Endodermal cell (in vitro differentiated cells): ENCODE measurements at places on chromosomes 13 and 19. TPM values are rescaled to one million over a fixed set of nuclear protein-coding genes. Genes with fewer than 3 reads are reported as not detected.
A peak's percentile ranks its signal among the peaks of the same experiment; 100 is the strongest.

Gene ELANE
- total RNA-seq = not detected in 2 replicates

DNA sequence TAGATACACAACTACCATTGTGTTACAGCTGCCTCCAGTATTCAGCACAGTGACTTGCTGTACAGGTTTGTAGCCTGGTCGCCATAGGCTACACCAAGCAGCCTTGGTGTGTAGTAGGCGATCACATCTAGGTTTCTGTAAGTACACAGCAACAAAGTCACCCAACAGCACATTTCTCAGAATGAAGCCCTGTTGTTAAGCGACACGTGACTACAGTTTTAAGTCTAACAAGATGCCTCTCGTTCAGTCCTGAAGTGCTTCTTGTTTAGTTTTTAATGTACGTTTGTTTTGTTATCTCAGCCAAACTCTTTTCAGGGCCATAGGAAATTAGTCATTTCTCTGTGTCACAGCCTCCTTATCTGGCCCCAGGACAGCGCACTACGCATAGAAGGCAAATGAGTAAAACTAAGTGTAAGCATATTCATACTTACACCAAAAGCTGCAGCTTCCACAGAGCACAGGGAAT, 50.0 kb upstream of the GPR183 start:
- DNase-seq = no peak
- H3K36me3 ChIP-seq = peaks cover 56% of the 10 kb centered on the region
- H3K4me1 ChIP-seq = peaks cover 4% of the 10 kb centered on the region

GRCh38 chr19:18349524-18350128, 9.2 kb downstream of the PGPEP1 start:
- no peaks in the 10 kb centered on the region for H3K4me1 ChIP-seq
- DNase-seq = peak; percentile 86

Gene RFPL4AL1
- total RNA-seq = not detected in 3 replicates

DNA sequence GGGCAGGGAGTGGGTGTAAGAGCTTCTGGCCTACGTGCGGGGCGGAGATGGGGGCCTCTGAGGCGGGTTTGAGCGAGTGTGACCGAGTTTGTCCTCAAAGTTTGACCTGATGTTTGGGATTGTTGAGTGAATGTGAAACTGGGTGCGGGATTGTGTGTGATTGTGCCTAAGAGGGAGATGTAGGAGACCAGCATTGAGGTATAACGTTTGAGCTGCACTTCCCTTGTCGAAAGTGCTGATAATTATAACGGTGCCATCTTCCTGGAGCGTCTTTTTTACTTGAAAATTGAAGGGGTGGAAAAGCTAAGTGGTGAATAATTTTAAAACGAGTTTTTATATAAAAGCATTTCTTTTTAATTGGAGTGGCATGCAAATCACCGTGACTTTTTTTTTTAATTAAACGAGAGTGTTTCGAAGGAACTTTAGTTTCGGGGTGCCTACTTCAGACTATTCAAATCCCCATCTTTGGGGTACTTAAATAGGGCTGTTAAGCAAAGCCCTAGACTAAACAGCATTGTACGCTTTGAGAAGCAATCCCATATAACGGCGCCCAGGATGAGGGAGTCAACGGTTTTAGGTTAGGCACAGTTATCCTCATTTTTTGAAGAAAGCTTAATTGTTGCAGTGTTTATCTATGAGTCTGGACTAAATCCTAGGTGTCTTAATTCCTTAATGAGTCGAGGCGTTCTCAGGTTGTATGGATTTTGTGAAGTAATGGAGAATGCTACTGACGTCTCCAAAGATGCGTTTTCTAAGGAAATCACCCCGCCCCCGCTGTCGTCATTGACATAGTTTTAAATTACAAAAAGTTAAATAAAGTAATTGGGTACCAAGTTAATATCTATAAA, 594 bp downstream of the ZNF146 start:
- peaks cover 23% of the 10 kb centered on the region for H3K36me3 ChIP-seq
- no peak for DNase-seq
- H3K27ac ChIP-seq = peak overlapping the region; percentile 94
- peak overlapping the region; percentile 98 for H3K4me3 ChIP-seq

Gene ACTMAP
- 29.8 to 35.0 TPM (median 34.3 TPM) in 3 replicates for total RNA-seq

Gene LYPD3
- 0.50 and 0.51 TPM in 2 replicates for total RNA-seq

DNA sequence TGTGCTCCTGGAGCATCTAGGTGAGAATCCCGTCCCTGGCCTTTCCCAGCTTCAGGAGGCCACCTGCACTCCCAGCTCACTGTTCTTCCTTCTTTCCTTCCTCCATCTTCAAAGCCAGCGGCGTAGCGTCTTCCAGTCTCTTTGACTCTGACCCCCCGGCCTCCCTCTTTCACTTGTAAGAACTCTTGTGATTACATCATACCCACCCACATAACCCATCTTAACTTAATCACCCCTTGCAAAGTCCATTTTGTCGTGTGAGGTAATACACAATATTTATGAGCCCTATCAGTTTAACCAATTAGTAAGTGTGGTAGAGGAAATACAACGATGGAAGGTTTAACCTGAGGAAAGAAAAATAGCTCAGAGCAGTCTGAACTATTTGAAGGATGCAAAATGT, 4.6 kb upstream of the CDC16 start:
- H3K4me3 ChIP-seq = peak overlapping the region; percentile 22
- peak overlapping the region; percentile 5 for H3K27ac ChIP-seq
- H3K27me3 ChIP-seq = no peaks in the 10 kb centered on the region
- H3K36me3 ChIP-seq = no peaks in the 10 kb centered on the region
- H3K4me1 ChIP-seq = peaks cover 13% of the 10 kb centered on the region

- peaks cover 3% of the 10 kb centered on the region for H3K4me1 ChIP-seq
- no peaks in the 10 kb centered on the region for H3K36me3 ChIP-seq
- no peak overlapping the region for H3K27ac ChIP-seq
- DNase-seq = no peak
- no peaks in the 10 kb centered on the region for H3K27me3 ChIP-seq
Observed at GRCh38 chr19:29031216-29031615, 181.7 kb downstream of the UQCRFS1 start.

GRCh38 chr13:30158774-30159445, 148.4 kb downstream of the KATNAL1 start:
- no peaks in the 10 kb centered on the region for H3K4me1 ChIP-seq
- H3K36me3 ChIP-seq = no peaks in the 10 kb centered on the region
- H3K4me3 ChIP-seq = no peak overlapping the region
- DNase-seq = no peak
- H3K27ac ChIP-seq = no peak overlapping the region

DNA sequence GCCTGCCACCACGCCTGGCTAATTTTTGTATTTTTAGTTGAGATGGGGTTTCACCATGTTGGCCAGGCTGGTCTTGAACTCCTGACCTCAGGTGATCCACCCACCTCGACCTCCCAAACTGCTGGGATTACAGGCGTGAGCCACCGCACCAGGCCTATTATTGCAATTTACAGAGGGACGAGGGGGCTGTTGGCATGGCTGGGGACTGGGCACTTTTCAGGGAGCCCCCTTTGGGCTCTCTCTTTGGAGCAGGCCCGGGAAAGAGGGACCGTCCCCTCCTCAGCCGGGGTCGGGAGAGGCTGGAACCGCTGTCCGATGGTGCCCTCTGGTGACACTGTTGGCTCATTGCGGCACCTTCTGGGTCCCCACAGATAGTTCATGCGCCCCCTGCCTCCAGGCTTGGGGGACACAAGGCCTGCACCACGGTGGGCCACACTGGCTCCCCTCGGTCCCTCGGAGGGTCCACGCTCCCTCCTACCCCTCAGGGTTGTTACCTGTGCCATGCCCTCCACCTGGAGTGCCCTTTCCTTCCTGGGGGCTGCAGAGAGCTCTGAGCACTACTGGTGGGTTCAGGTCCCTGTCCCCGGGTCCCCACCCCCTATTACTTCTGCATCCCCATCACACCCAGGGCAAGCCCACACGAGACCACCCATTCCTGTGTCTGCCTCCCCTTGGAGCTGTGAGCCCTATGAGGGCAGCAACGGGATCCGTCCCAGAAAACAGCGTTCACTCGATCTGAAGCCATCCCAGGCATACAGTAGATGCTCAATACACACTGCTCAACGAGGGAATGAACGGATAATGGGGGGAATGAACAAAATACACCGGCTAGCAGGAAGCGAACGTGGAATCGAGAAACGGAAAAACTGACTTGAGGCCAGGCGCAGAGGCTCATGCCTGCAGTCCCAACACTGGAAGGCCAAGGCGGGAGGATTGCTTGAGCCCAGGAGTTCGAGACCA, 12.5 kb downstream of the FEM1A start:
- H3K4me1 ChIP-seq = no peaks in the 10 kb centered on the region
- H3K4me3 ChIP-seq = no peak overlapping the region
- no peaks in the 10 kb centered on the region for H3K27me3 ChIP-seq
- H3K27ac ChIP-seq = no peak overlapping the region
- DNase-seq = peak; percentile 96

- H3K27me3 ChIP-seq = no peaks in the 10 kb centered on the region
- H3K4me3 ChIP-seq = no peak overlapping the region
- no peak overlapping the region for H3K27ac ChIP-seq
- no peaks in the 10 kb centered on the region for H3K36me3 ChIP-seq
Observed at GRCh38 chr13:35210261-35210660, 266.2 kb downstream of the MAB21L1 start.

DNA sequence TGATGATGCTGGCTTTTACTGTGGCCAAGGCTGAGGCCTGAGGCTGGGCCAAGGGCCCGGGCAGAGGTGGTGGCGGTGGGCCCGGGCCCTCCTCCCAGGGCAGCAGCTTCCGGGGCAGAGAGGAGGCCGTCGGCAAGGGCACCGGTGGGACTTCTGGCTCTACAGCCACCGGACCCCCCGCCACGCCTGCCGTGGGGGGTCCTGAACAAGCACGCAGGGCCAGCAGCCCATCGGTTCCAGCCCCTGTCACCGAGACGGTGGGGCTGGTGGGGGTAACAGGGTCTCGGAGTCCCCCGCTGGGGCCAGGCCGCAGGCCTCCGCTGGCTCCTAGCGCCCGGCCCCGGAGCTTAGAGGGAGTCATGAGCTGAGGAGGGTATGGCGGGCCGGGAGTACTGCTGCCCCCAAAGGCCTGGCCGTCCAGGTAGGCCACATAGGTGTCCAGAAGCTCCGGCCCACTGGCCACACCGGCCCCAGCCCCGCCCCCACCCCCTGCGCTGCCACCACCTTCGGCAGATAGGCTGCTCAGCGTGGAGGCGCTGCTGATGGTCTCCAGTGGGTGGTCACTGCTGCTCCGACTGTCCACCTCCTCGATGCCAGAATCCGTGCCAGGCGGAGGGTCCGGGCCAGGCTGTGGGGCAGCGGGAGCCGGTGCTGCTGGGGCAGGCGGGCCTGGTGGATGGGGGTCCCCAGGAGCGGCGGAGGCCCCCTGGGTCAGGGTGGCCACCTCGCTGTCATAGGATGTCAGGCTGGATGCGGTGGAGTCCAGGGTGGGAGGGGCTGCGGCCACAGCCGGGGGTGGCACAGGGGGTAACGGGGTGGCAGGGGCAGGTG, 17.3 kb downstream of the C19orf81 start:
- no peaks in the 10 kb centered on the region for H3K4me1 ChIP-seq
- H3K36me3 ChIP-seq = no peaks in the 10 kb centered on the region
- DNase-seq = no peak
- H3K4me3 ChIP-seq = no peak overlapping the region

Gene PPM1N
- 3.0 and 3.2 TPM in 2 replicates for total RNA-seq

GRCh38 chr19:34220472-34221063, 33.8 kb upstream of the GARRE1 start:
- H3K27me3 ChIP-seq = no peaks in the 10 kb centered on the region
- no peak overlapping the region for H3K4me3 ChIP-seq
- DNase-seq = peak; percentile 83
- no peaks in the 10 kb centered on the region for H3K4me1 ChIP-seq
- no peak overlapping the region for H3K27ac ChIP-seq
- peaks cover 82% of the 10 kb centered on the region for H3K36me3 ChIP-seq

DNA sequence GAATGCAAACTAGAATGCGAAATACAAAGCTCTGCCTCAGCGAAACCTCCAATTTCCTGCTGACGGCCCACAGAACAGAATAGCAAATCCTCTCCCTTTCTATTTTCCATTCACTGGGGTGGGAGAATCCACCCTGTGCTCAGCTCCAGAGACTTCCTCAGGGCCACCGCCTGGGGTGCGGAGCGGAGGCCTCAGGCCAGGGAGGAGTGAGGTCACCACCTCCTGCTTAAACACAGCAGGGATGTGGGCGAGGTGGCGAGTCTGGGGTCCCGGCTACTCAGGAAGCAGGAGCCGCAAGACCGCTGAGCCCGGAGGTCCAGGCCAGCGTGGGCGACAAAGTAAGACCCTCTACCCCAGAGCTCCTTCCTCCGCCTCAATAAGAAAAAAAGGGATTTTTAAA, 666 bp upstream of the ZNF320 start:
- H3K36me3 ChIP-seq = peaks cover 21% of the 10 kb centered on the region
- H3K4me1 ChIP-seq = no peaks in the 10 kb centered on the region
- peak; percentile 78 for DNase-seq
- peak overlapping the region; percentile 53 for H3K27ac ChIP-seq

Gene CEACAM3
- total RNA-seq = not detected in 2 replicates

Gene ZNF154
- 15.9 to 20.1 TPM (median 16.8 TPM) in 3 replicates for total RNA-seq

Gene ZNF283
- total RNA-seq = 10.0 and 10.1 TPM in 2 replicates

Gene ANGPTL8
- total RNA-seq = not detected in 3 replicates

Gene UNC13A
- 5.4 to 6.7 TPM (median 5.6 TPM) in 3 replicates for total RNA-seq

GRCh38 chr13:32086366-32086765, 54.8 kb downstream of the FRY start:
- no peaks in the 10 kb centered on the region for H3K27me3 ChIP-seq
- no peak overlapping the region for H3K27ac ChIP-seq
- peaks cover 6% of the 10 kb centered on the region for H3K4me1 ChIP-seq
